Fibroblast of lung (primary cell): ENCODE measurements at places on chromosomes 3 and 15.

GRCh38 chr3:119812491-119813058 is 30.7 kb downstream of the NR1I2 start:
- peaks cover 2% of the 10 kb centered on the region for H3K4me1 ChIP-seq
- no peak for DNase-seq
- no peak overlapping the region for H3K4me3 ChIP-seq
- no peaks in the 10 kb centered on the region for H3K36me3 ChIP-seq
- H3K27ac ChIP-seq: no peak overlapping the region

DNA sequence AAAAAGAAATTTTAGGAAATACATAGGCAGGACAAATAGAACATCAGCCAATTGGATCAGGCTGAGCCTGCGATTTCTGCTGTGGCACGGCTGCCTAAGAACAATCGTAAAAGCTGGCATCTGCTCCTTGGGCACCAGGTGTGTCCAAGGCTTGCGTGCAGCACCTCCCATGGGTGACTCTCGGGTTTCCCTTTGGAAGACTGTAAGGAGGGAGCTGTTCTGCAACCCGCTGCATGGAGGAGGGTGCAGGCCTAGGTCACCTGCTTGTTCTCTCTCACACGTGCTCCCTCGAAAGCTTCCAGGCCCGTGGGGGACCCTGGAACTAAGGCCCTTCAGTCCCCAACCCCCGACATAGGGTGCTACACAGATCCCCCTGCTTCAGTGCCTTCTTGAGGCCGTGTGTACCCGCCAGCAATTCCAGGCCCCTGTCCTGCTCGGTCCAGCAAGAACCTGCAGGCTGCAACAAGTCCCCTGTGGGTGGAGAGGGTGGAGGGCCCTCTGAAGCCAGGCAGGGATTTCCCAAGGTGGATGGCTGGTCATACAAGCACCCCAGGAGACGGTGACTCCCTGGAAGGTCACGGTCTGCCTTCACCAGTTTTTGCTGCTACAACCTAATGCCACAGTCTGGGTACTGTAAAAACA is 3.4 kb downstream of the GP9 start:
- DNase-seq: no peak
- H3K4me1 ChIP-seq: no peaks in the 10 kb centered on the region
- no peaks in the 10 kb centered on the region for H3K36me3 ChIP-seq
- no peak overlapping the region for H3K27ac ChIP-seq
- no peak overlapping the region for H3K4me3 ChIP-seq
- peaks cover 2% of the 10 kb centered on the region for H3K27me3 ChIP-seq

DNA sequence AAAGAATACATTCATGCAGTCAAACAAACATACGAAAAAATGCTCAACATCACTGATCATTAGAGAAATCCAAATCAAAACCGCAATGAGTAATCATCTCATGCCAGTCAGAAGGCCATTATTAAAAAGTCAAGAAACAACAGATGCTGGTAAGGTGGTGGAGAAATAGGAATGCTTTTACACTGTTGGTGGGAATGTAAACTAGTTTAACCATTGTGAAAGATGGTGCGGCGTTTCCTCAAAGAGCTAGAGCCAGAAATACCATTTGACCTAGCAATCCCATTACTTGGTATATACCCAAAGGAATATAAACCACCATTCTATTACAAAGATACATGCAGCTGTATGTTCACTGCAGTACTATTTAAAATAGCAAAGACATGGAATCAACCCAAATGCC is 330.4 kb downstream of the EDEM1 start:
- no peaks in the 10 kb centered on the region for H3K4me1 ChIP-seq
- no peak for DNase-seq
- no peak overlapping the region for H3K27ac ChIP-seq
- H3K36me3 ChIP-seq: no peaks in the 10 kb centered on the region
- H3K27me3 ChIP-seq: no peaks in the 10 kb centered on the region

DNA sequence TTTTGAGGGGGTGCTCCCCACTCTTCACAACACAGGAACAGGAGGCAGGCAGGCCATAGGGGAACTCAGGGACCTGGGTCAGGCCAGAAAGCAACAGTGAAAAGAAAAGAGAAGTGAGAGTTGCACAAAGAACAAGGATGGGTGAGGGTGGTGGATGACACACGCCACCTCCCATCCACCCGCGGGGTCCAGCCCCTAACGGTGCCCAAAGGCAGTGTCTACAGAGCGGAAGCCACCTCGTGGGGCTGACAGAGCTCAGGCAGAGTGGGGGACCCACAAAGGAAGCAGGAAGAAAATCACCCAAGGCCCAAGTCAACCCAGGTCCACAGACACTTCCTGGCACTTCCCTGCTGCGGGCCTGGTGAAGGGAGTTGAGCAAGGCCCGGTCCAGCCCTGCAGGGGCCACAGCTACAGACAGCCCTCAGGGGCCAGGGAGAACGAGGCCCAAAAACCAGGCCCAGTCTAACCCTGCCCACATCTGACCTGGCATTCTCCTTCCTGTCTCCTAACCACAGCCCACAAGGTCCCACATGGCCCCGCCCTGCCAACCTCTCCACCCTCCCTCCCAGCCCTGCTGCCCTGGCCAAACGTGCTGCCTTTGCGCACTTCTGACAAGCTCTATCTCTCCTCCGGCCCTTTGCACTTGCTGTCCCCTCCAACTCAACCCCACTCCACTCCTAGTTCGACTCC is 5.9 kb downstream of the NUP210 start:
- H3K27me3 ChIP-seq: no peaks in the 10 kb centered on the region
- no peak overlapping the region for H3K27ac ChIP-seq
- no peak overlapping the region for H3K4me3 ChIP-seq

DNA sequence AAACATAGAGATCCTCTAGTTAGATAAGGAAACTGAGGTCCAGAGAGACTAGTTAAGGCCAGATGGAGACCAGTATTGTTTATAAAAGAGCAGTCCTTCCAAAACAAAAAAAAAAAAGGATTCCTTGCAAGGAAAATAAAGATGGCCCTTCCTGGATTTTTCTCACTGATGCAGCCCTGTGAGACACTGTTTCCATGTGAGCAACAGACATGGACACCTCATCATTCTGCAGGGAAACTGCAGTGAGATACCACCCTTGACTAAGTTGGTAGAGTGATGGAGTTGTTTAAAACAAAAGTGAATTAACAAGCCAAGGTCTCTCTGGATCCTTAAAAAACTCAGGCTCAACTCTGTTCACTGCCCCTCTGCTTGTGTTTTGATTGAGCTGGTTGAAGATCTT is 65.6 kb upstream of the MYZAP start:
- no peaks in the 10 kb centered on the region for H3K36me3 ChIP-seq
- DNase-seq: no peak
- no peaks in the 10 kb centered on the region for H3K27me3 ChIP-seq
- no peaks in the 10 kb centered on the region for H3K4me1 ChIP-seq
- H3K27ac ChIP-seq: no peak overlapping the region

DNA sequence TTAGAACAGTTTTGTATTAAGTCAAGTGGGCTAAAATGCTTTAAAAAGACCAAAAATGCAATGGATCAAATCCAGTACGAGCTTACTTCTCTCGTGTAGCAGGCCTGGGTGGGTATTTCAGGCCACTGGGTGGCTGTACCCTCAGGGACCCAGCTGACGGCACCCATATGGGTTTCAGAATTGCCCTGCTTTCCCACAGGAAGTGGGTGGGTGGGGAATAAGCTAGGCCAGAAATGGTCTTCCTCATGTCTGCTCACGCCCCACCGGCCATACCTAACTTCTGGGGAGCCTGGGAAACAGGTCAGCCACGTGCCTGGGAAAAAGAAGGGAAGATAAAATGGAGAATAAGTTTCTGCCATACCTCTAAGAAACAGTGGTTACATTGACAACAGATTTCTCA is 20.3 kb downstream of the GPR160 start:
- no peaks in the 10 kb centered on the region for H3K36me3 ChIP-seq
- H3K27ac ChIP-seq: no peak overlapping the region
- no peak overlapping the region for H3K4me3 ChIP-seq
- no peaks in the 10 kb centered on the region for H3K27me3 ChIP-seq
- DNase-seq: no peak
- H3K4me1 ChIP-seq: no peaks in the 10 kb centered on the region

DNA sequence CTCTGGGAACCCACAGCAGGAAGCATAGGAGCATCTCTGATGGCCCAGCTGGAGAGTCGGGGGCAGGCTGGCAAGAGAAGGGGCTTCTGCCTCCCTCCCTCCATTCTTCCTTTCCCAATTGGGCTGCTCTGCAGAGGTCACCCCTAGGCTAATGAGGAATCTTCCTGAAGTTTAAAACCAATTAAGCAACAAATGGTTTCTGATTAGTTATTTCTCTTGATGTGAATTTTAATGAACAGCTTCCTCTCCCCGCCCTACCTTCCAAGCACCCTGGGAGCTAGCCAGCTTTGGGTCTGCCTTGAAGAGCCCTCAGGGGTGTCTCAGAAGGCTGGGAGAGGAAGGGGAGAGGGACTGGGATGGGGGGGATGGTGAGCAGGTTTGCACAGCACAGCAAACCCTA is 24.6 kb upstream of the HCN4 start:
- H3K27me3 ChIP-seq: no peaks in the 10 kb centered on the region
- H3K4me1 ChIP-seq: peaks cover 3% of the 10 kb centered on the region
- H3K4me3 ChIP-seq: no peak overlapping the region
- no peaks in the 10 kb centered on the region for H3K36me3 ChIP-seq

- no peak for DNase-seq
- H3K27ac ChIP-seq: no peak overlapping the region
- H3K4me3 ChIP-seq: no peak overlapping the region
- H3K4me1 ChIP-seq: no peaks in the 10 kb centered on the region
Measured at GRCh38 chr15:47963265-47963664, 157.5 kb upstream of the SLC24A5 start.

GRCh38 chr15:99556011-99556410 is 9.8 kb upstream of the MEF2A start:
- DNase-seq: no peak
- no peaks in the 10 kb centered on the region for H3K27me3 ChIP-seq
- no peak overlapping the region for H3K27ac ChIP-seq
- H3K36me3 ChIP-seq: no peaks in the 10 kb centered on the region
- H3K4me1 ChIP-seq: no peaks in the 10 kb centered on the region

GRCh38 chr3:42497009-42497731 is 5.3 kb upstream of the VIPR1 start:
- H3K4me3 ChIP-seq: no peak overlapping the region
- no peak overlapping the region for H3K27ac ChIP-seq
- no peaks in the 10 kb centered on the region for H3K4me1 ChIP-seq
